ENCODE measurements at places on chromosomes 2 and 18.

DNA sequence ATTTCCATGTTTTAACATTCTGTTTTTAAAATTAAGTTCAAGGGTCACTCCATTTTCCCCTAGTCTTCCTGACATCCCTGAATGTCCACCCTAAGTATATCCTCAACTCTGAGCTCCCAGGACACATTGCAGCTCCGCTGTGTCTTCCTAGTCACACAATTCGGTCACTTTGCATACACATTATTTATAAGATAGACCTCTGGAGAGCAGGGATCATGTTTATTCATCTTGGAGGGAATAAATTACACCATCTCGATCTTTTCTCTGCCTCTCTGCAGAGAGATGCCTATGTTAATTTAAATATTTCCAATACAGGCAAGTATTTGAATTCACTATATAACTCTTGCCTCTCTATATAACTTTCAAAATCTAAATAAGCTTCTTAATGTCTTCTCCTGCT, 166.2 kb downstream of the SLC39A10 start:
- no peak for DNase-seq

- DNase-seq: no peak
Measured at GRCh38 chr2:70420740-70421139, 118.9 kb upstream of the FAM136A start.

- DNase-seq: no peak
Measured at GRCh38 chr2:181890271-181890670, 1.3 kb upstream of the ITPRID2 start.

GRCh38 chr2:42800981-42801380, 8.6 kb upstream of the HAAO start:
- DNase-seq: no peak
